ENCODE measurements at places on chromosomes 2 and 18.

GRCh38 chr2:144629935-144630334 lies 110.0 kb upstream of the ZEB2 start:
- no peak for DNase-seq

DNA sequence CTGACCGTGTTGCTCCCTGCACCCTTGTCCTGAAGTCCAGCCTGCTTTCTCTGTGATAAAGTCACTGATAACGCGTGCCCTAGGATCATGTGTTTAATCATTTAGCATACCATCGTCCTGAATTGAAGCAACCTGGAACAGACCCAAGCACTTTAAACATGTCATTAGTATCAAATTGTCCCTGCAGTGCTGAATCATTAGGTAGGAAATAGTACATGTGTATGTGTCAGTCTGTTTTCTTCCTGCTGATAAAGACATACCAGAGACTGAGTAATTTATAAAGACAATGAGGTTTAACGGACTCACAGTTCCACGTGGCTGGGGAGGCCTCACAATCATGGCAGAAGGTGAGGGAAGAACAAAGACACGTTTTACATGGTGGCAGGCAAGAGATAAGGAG lies 2.8 kb downstream of the ASB18 start:
- DNase-seq: no peak

- DNase-seq: peak; percentile 63
Measured at GRCh38 chr2:12965540-12966269, 249.0 kb downstream of the TRIB2 start.

DNA sequence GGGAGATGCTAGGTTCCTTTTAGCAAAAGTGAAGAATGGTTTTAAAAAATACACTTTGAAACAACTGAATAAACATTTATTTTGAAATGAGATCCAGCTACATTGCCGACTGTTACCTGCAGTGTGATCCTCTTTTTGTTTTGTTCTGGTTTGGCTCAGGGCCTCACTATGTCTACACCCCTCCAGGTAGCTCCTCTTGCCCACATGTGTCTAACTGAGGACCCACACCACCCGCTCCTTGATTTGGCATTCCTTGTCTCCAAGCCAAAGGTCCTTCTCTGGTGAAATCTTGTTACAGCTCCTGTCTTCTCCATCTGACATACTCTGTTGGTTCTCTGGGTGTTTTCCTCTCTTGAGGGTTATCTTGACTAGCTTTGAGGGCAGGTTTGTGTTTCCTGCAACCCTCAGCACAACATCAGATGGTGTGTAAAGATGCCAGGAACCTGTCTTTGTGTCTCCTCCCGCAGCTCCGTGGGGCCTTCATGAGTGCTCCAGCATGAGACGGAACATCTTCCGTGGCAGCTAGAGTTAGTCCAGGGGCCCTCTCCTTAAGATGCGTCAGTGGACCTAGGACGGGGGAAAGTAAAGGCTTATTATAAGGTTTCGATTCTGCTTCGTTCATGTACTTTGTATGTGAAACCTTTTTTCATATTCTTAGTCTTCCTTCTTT lies 32.1 kb downstream of the MAP4K4 start:
- DNase-seq: no peak

DNA sequence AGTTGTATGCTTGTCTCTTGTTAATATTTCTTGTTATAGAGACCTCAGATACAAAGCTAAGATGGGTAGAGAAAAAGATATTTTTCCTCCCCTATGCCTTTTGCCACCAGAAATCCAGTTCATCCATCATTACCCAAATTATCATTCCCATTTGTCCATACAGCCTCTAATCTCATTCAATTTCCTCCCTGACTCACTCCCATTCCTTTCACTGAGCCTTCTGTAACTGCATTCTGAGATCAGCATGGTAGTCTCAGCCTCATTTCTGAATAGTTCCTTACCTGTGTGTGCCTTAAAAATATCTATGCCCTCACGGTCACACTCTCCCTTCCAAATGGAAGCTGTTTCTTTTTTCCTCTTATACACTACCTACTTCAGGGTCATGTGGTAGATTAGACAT lies 15.7 kb upstream of the PIK3C3 start:
- no peak for DNase-seq

Measured in kidney epithelial cell (primary cell).